ENCODE measurements at places on chromosomes 6 and 20.
A peak's percentile ranks its signal among the peaks of the same experiment; 100 is the strongest.

DNA sequence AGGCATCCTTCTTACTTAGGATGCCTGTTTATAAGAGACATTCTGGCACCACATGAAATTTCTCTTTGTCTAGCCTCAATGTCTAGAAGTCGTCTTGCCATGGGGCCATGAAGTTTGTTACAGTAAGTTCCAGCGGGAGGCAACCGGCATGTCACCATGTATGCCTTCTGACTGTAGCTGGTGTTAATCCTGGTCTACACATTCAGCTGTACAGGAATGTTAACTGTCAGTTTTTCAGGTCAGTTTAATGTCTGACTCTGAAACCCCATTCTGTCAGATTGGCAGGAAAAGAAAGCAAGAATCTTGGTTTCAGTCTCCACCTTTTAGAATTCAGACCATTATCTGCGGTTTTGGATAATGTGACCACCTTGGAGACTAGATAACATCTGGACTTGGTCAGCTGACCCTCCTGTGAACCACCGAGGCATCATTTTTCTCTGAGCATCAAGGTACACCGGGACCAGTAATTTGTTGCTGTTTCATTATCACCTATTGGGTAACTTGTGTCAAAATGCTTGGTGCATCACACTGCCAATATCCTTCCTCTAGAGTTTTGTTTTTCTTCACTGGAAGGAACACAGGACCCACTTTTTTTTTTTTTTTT, 228.7 kb downstream of the DOK5 start:
- no peak for DNase-seq

DNA sequence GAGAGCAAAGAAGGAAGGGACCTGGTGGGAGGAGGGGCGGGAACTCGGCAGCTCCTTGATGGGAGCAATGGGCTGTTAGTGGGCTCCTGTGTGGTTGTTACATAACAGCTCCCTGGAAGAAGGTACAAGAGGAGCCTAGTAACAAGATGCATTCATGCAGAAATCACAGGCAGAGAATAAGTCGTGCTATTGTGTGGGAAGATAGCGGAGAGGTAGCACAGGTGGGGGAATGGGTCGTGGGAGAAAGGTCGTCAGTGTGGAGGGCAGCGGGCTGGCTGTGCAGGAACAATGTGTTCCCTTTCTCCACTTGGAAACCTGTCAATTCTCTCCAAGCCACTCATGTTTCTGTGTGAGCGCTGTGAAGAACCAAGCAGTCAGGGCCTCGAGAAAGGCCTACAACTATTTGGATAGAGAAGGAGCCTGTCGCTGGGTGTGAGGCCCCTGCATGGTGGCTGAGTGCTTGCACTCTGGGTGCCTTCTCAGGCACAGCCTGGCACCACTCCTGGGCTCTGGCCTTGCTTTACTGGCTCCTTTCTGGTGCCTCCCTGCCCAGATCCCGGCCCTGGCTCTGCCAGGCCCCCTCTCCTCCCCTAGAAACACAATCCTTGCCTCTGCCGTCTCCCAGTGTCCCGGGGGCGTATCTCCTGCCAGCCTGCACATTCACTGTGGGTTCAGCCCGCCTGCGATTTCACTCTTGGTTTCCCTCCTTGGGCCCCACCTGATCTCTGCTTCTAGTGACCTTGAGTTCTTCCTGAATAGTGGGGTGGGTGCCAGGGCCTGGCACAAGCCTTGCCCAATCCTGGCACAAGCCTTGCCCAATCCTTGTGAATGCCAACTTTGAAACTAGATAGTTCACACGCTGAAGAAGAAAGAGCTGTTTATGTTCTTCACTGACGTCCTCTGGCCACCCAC, 7.4 kb upstream of the FGD2 start:
- no peak for DNase-seq

DNA sequence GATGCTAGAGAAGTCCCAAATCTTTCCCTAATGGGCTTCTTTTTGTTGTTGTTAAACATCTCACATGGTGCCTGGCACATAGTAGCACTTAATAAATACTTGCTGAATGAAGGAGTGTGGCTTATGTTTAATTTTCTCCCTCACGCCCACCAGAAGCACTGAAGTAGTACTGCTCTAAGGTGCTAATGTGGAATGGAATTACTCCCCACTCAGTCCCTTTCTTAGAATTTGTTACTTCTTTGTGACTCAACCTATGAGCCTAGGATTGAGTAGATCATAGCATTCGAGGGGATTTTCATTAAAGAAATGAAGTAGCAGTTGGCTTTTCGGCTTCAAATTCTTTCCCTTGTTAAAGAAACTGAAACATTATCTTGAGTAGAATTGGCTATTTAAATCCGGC, 192.8 kb downstream of the CLIC5 start:
- no peak for DNase-seq

- DNase-seq: no peak
Measured at GRCh38 chr20:10469056-10469455, 34.0 kb downstream of the SLX4IP start.

- DNase-seq: peak; percentile 77
Measured at GRCh38 chr6:37705239-37706051, 7.8 kb upstream of the MDGA1 start.

- DNase-seq: no peak
Measured at GRCh38 chr20:3654326-3655130, 8.7 kb downstream of the GFRA4 start.
